ENCODE measurements at places on chromosomes 3 and 15. TPM values are rescaled to one million over a fixed set of nuclear protein-coding genes. Genes with fewer than 3 reads are reported as not detected.

GRCh38 chr3:66372681-66373350, 128.0 kb downstream of the LRIG1 start:
- no peak for DNase-seq

GRCh38 chr15:88586401-88587162, 34.6 kb upstream of the AEN start:
- peak; percentile 34 for DNase-seq

DNA sequence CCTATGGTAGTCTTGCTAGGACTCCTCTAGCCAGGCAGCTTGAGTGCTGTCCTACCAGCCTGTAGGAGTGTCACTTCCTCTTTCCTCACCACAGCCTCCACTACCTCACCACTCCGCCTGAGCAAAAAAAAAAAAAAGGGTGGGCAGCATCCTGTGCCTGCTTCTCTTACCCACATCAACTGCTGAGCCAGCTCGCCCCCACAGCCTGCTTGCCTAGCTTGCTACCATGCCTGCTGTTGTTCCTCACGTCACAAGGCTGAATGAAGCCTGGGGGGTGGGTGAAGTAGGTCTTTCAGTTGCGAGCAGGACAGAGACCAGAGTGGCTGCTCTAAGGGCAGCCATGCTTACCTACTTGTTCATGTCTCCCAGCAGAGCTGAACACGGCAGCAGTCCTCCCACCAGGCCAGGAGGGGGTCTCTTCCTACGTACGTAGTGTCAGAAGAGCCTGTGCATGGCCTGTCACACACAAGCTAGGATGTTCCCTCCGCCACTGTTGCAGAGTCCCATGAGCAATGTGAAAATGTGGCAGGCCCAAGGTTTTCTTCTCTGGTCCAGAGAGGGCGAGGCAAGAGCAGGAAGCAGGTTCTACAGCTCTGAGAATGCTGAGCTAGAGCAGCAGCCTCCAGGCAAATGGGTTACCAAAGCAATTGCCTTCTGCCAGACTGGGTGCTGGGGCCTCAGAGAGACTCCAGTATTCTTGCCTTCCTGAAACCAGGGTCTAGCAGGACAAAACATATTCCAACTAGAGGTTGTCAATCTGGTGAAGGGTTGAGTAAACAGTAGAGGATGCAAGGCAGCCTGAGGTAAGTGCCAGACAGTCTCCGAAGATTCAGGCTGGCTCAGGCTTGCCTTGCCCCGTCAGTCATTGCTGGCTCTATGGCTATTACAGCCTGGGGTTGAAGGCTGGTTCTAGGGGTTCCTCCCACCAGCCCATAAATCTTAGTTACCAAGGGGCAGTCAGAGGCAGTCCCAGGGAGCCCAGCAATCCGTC, 8.1 kb downstream of the PPM1M start:
- no peak for DNase-seq

DNA sequence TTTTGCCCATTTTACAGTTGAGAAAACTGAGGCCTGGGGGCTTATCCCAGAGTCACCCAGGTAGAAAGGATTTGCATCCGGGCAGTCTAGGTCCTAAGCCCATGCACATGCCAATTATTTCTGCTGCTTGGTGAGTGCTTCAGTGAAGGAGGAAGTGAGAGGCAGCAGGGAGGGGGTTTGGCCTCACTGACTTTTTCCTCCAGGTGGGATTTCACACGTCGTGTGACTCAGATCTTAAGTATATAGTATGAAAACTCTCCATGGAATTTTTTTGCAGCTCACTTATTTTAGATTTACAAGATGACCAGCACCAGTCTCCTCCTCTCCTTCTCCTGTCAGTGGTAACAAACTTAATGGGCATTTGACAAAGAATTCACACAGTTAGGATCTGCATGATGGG, 4.6 kb downstream of the ITGA11 start:
- DNase-seq: peak; percentile 52

DNA sequence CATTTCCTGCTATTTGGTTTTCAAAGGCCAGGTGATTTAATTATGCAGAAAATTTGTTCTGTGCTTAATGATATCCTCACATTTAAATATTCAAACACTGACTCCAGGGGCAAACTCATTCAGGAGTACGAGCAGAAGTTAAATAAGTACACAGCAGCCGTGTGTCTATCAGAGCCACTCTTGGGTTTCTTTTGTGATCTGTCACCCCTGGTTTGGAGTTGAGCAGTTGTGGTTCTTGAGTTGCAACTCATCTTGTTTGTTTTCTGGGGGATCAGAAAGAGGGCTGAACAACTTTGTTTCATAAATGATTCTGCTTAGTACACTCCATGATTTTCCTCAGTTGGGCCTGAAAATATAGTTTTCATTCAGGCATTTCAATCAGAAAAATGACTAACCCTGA, 25.7 kb upstream of the PPP4R2 start:
- DNase-seq: no peak

GRCh38 chr15:70362886-70363285, 265.2 kb upstream of the TLE3 start:
- peak; percentile 10 for DNase-seq

The DLEC1 gene
- total RNA-seq: 0.19 TPM

The STRC gene
- 0.29 TPM for total RNA-seq

Measured in astrocyte (in vitro differentiated cells and primary cell).